Activated effector memory CD4-positive, alpha-beta T cell treated with Interleukin-2 at 50 U/mL for 16 hours (primary cell): ENCODE measurements at places on chromosomes 3 and 15.

GRCh38 chr3:169454823-169455222 is 208.7 kb downstream of the MECOM start:
- no peak for DNase-seq

- DNase-seq = no peak
Measured at GRCh38 chr3:8441969-8442559, 59.6 kb upstream of the LMCD1 start.

- DNase-seq = no peak
Measured at GRCh38 chr3:82927309-82928253, 1166.1 kb upstream of the GBE1 start.

DNA sequence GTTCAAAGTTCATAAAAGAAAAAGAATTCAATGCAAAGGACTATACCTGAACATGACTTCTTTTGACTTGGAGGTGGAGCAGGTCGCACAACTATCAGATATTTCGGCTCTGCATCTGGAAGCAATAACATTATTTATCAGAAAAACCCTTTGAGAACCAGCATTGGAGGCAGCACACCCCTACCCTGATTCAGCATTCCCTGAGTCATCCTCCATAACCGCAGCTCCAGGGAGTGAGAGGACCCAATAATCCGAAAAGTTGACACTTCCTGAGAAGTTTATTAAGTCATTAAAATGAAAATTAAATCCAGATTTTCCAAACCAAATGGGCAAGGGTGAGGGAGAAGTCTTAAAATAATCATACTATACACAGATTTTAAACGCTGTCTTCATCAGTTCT is 90.6 kb downstream of the ABI3BP start:
- DNase-seq = no peak

GRCh38 chr3:9369508-9369907 is 6.7 kb downstream of the THUMPD3 start:
- DNase-seq = no peak

GRCh38 chr3:196049653-196050052 is 32.2 kb downstream of the TFRC start:
- no peak for DNase-seq

GRCh38 chr15:59147666-59148065 is 42.7 kb downstream of the CCNB2 start:
- no peak for DNase-seq

DNA sequence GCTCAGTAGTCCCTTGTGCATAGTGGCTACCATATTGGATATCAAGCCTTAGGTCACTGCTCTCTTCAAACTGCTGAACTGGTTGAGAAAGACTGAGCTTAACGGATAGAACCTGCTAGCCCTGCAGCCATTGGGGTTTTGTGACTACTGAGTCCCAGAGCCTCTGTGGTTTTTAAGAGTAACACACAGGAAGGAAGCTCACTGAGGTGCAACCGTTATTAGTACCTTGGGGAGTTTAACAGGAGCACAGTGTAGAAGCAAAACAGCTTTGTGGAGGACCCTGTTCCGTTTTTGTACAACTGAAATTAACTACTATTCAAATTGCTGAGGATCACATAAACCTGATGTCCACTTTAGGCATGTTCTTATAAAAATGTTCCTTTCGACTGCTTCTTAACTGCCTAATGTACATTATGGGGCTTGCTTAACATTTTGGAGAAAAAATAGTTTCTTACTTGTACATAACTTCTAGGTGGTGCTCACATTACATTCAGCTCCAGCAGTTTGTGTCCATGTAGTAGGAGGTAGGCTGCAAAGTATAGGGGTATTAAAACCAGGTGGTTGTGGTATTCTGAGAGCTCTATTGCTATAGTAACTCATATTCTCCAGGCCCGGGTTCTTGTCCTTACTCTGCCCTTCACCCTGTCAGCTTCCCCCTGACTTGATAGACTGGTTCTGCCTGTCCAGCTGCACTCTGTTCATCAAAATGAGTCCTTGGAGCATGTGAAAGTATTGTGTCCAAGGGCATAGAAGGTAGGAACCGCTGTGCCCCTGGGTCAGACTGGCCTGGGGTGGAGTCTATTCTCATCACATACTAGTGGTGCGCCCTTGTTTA is 17.3 kb downstream of the PXK start:
- DNase-seq = no peak

GRCh38 chr3:149288655-149289054 is 44.8 kb downstream of the TM4SF18 start:
- DNase-seq = no peak
